ENCODE measurements at places on chromosomes 5 and 9.
A peak's percentile ranks its signal among the peaks of the same experiment; 100 is the strongest.

GRCh38 chr5:142981886-142982820 lies 212.0 kb downstream of the ARHGAP26 start:
- no peak for DNase-seq

DNA sequence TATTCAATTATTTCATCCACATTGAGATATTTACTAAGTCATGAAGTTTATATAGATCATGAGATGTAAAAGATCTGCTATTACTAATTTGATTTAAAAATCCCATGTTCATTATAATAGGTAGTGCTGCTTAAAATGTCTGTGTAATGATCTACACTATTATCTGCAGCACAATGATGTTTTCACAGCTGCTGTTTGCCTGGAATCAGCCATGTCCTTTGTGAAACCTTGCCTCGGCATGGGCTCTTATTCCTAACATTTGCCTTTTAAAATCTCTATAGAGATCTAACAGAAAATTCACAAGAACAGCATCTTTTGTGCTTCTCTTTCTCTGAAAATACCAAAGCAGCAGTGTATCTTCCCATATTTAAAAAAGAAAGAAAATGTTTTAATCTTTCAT lies 444.6 kb downstream of the PTPRD start:
- DNase-seq, result peak; percentile 35

- DNase-seq, result no peak
Observed at GRCh38 chr9:99130069-99130468, 25.2 kb downstream of the TGFBR1 start.

DNA sequence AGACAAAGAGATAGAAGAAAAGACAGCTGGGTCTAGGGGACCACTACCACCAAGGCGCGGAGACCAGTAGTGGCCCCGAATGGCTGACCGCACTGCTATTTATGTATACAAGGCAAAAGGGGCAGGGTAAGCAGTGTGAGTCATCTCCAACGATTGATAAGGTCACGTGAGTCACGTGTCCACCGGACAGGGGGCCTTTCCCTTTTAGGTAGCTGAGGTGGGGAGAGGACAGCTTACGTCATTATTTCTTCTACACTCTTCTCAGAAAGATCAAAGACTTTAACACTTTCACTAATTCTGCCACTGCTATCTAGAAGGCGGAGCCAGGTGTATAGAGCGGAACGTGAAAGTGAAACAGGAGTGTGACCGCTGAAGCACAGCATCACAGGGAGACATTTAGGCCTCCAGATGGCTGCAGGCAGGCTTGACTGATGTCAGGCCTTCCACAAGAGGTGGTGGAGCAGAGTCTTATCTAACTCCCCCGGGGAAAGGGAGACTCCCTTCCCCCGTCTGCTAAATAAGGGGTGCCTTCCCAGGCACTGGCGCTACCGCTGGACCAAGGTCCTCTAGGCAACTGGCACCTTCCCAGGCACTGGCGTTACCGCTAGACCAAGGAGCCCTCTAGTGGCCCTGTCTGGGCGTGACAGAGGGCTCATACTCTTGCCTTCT lies 6.1 kb upstream of the PRR16 start:
- DNase-seq, result no peak

GRCh38 chr5:82925061-82925411 lies 152.2 kb downstream of the TMEM167A start:
- no peak for DNase-seq

DNA sequence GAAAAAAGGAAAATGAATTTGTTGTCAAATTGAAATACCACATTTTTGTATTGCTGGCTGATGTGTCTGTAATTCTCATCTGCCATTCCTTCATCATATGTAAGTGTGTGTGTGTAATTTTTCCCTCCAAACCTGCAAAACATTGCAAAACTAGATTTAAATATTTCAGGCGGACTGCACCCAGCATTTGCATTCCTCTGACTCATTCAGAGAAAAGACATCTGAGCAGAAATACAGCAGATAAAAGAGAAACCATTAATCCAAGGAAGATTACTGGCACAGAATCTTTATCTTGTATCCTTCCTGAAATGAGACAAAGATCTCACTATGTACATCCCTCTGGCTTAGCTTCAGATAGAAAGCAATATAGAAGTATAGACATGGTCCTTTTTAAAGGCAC lies 275.3 kb downstream of the TMEM38B start:
- DNase-seq, result no peak

- DNase-seq, result no peak
Observed at GRCh38 chr9:14584571-14584970, 108.7 kb downstream of the ZDHHC21 start.

GRCh38 chr5:58571501-58571900 lies 11.4 kb upstream of the RAB3C start:
- no peak for DNase-seq

DNA sequence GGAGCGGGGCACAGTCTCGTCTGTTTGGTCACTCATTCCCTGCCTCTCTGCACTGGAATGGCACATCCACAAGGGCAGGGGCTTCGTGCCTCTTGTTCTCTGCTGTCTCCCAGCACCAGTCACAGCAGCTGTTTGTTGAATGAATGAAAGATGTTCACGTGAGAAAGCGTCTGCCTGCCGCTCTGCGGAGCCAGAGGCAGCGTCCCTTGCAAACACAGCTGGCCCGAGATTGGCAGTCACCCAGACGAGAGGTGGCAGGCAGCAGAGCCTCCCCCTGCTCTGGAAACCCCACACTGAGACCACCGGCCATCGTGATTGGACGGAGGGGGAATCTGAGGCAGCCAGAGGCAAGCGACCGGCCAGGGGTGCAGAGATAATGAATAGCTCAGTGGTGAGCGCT lies 6.0 kb upstream of the FAM163B start:
- no peak for DNase-seq

- DNase-seq, result no peak
Observed at GRCh38 chr9:18238752-18239447, 235.1 kb upstream of the ADAMTSL1 start.

- DNase-seq, result no peak
Observed at GRCh38 chr5:1202026-1202797, 817 bp downstream of the SLC6A19 start.

DNA sequence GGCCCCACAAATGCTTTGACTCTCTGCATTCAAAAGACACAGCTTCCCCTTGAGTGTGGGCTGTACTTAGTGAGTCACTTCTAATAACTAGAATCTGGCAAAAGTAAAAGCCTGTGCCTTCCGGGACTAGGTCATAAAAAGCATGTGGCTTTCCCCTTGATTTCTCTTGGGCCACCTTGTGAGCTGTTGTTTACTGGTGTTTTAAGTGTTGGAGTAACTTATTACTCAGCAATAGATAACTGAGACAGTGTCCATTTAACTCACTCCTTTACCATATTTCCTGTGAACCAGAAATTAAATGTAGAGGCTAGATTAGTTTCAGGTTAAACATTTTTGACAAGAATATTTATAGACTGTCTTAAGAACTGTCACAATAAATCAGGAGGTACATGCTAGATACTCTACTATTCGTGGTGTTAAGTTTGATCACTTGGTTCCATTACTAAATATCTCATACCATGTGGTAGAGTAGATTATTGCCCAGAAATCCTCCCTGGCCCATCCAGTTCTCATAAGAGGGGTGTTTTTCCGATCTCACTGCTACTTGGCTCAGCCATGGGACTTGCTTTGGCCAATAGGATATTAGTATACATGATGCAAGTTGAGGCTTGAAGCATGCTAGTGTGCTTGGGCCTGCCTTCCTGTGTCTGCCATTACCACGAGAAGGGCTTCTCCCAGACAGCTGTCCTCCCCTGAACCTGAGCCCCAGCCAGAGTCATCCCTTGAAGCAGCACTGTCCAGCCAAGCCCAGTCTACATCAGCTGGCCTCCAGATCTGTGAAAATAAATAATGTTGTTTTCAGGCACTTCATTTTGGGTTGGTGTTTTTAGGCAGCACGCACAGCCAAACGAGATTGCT lies 10.4 kb upstream of the CMBL start:
- no peak for DNase-seq

- no peak for DNase-seq
Observed at GRCh38 chr5:139592289-139592688, 31.1 kb downstream of the UBE2D2 start.

- peak; percentile 79 for DNase-seq
Observed at GRCh38 chr5:98771382-98772109, 1.9 kb upstream of the RGMB start.

GRCh38 chr5:64766941-64767340 lies 1.6 kb downstream of the SREK1IP1 start:
- DNase-seq, result no peak
